Left renal cortex interstitium (tissue), 4 donors: ENCODE measurements at places on chromosomes 6 and 20. TPM values are rescaled to one million over a fixed set of nuclear protein-coding genes. Genes with fewer than 3 reads are reported as not detected.

TCP11 gene
- polyA plus RNA-seq, result 1.9 TPM

- DNase-seq, result no peak
Measured at GRCh38 chr6:151008425-151008824, 142.9 kb downstream of the MTHFD1L start.

- no peak for DNase-seq
Measured at GRCh38 chr6:154721460-154721859, 11.8 kb upstream of the SCAF8 start.

DNA sequence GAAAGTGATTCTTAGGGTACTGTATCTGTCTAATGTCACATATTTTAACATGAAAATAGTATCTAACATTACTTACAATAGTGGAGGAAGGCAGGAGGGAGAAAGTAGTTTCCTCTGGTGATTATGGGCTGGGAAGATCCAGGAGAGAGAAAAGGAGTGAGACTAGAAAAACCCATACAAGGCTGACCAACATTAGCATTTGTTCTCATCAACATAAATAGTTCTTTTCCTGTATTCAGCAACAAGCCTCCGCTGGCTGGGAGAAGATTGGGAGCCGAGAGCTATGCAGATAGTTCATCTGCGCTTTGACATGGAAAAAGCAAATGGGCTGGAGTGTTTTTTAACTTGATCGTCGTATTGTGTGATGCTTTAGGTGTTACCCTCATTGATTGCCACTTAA is 239.4 kb downstream of the PHACTR1 start:
- DNase-seq, result no peak

DNA sequence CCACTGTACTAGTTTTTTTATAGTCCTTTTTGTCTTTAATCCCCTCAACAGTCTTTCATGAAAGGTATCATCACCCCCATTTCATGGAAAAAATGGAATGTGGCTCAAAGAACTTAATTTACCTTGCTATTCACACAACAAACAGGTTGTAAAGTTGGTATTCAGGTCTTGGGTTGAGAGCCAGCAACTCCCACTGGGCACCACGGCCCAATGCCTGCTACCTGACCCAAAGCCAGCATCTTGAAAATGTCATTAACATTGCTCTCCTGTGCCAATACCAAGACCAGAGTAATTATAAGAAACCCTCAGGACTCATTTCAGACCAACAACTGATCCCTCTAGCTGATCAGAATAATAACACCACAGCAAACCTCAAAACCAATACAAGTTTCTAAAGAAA is 75.7 kb downstream of the METTL24 start:
- DNase-seq, result no peak

DNA sequence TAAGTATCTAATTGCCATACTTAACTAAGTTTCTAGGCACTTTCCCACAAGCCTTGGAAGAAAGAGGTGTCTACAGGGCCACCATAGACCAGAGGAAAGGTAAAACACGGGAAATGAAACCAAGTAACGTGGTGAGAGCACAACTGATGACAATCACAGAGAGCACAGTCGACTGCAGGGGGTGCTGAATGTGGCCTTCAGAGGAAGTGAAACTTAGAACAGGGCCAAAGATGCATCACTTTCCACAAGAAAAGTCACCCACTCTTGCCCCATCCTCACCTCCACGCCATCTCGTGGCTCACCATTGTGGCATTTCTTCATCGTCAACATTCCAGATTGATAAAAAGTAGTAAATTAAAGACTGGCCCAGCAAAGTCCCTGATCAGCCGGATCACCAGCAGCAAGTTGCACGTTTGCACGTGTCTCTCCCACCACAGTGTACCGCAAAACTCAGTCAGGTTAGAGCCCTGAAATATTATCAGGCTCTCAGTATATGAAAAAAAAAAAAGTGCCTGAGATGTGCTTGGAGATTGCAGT is 31.4 kb downstream of the HIVEP2 start:
- no peak for DNase-seq

GRCh38 chr20:40757087-40757486 is 68.1 kb upstream of the MAFB start:
- no peak for DNase-seq

DNA sequence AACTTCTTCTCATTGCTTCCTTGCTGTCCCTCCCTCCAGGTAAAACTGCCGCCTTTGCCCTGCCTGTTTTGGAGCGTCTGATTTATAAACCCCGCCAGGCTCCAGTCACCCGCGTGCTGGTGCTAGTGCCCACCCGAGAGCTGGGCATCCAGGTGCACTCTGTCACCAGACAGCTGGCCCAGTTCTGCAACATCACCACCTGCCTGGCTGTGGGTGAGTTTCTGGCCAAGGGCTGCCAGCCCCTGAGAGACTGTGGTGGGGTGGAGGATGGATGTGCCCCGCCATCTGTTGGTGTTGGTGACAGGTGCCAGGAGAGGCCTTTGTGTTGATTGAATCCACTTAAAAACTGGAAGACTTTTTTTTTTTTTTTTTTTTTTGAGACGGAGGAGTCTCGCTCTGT is 9.5 kb downstream of the DDX27 start:
- DNase-seq, result no peak

- DNase-seq, result no peak
Measured at GRCh38 chr6:4055420-4056041, 23.4 kb downstream of the FAM217A start.

DNA sequence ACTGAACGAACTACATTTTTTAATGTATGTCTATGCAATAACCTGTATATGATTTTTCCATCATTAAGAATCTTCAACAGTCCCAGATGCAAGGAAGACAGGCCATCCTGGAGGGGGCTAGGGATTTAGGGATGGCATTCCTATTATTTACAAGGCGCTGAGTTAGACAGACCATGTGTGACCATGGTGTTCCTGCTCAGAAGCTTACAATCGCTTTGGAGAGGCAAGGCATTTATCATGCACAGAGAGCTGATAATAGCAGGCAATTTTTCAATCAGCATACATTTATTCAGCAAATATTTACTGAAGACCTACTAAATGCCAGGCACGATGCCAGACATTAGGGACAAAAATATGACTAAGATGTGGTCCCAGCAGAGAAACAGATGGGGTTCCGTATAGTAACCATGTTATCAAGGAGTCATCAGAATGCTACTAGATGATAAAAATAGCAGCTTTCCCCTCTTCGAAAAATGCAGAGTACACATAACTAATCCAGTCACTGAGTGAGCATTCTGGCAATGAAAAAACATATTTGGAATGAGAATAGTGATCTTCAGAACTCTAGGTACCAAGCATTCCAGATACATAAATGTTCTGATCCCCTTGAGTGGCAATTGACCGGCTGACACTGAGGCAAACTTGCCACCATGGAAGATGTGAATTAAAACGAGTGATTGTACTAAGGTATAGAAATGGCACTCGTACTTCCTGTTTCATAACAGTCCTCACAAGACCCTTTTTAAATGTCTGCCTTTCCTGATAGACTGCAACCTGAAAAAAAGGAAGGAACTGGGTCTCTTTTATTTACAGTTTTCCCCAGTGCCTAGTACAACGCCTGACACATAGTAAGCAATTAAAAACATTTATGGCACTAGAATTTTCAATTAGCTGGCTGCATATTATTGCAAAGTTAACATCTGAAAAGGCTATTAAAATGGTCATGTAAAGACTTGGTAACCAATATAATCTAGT is 135.7 kb downstream of the ATXN1 start:
- no peak for DNase-seq

- no peak for DNase-seq
Measured at GRCh38 chr6:7615611-7616383, 25.8 kb downstream of the SNRNP48 start.

GRCh38 chr20:61662226-61662967 is 403.3 kb downstream of the TAF4 start:
- no peak for DNase-seq
